Osteoblast (primary cell): ENCODE measurements at places on chromosomes 12 and 14. TPM values are rescaled to one million over a fixed set of nuclear protein-coding genes. Genes with fewer than 3 reads are reported as not detected.

- no peak overlapping the region for H3K4me3 ChIP-seq
- H3K27me3 ChIP-seq, result no peaks in the 10 kb centered on the region
- H3K27ac ChIP-seq, result no peak overlapping the region
- no peak for DNase-seq
- H3K4me1 ChIP-seq, result peaks cover 9% of the 10 kb centered on the region
Observed at GRCh38 chr12:98465950-98466602, 49.3 kb upstream of the TMPO start.

GRCh38 chr12:111274777-111275176 is 94.1 kb downstream of the PHETA1 start:
- no peak overlapping the region for H3K27ac ChIP-seq
- DNase-seq, result peak; percentile 78
- no peaks in the 10 kb centered on the region for H3K36me3 ChIP-seq
- H3K4me1 ChIP-seq, result no peaks in the 10 kb centered on the region
- H3K27me3 ChIP-seq, result peaks cover 38% of the 10 kb centered on the region
- H3K4me3 ChIP-seq, result no peak overlapping the region

- peak; percentile 73 for DNase-seq
- H3K36me3 ChIP-seq, result no peaks in the 10 kb centered on the region
- H3K27ac ChIP-seq, result no peak overlapping the region
- H3K27me3 ChIP-seq, result peaks cover 65% of the 10 kb centered on the region
- H3K4me1 ChIP-seq, result no peaks in the 10 kb centered on the region
Observed at GRCh38 chr14:37583358-37584210, 11.5 kb downstream of the FOXA1 start.

PTGES3 gene
- 63.0 and 71.3 TPM in 2 replicates for total RNA-seq

KRT72 gene
- total RNA-seq, result not detected in 2 replicates
